D341Med (cell line): ENCODE measurements at places on chromosomes 7 and 10.

GRCh38 chr10:50552771-50553535 is 70.8 kb downstream of the SGMS1 start:
- no peak for DNase-seq

GRCh38 chr10:84424731-84425167 is 96.4 kb downstream of the CCSER2 start:
- no peak for DNase-seq

GRCh38 chr7:142711196-142711595 is 38.1 kb upstream of the PRSS1 start:
- no peak for DNase-seq

GRCh38 chr10:120593693-120594092 is 136.7 kb downstream of the PLPP4 start:
- no peak for DNase-seq

GRCh38 chr7:152086513-152086912 is 61.0 kb downstream of the GALNT11 start:
- DNase-seq, result no peak

GRCh38 chr7:149719912-149720335 is 53.5 kb downstream of the ZNF467 start:
- DNase-seq, result peak; percentile 32

- no peak for DNase-seq
These were observed 93.8 kb downstream of the INPP5A start for GRCh38 chr10:132631338-132631735.

DNA sequence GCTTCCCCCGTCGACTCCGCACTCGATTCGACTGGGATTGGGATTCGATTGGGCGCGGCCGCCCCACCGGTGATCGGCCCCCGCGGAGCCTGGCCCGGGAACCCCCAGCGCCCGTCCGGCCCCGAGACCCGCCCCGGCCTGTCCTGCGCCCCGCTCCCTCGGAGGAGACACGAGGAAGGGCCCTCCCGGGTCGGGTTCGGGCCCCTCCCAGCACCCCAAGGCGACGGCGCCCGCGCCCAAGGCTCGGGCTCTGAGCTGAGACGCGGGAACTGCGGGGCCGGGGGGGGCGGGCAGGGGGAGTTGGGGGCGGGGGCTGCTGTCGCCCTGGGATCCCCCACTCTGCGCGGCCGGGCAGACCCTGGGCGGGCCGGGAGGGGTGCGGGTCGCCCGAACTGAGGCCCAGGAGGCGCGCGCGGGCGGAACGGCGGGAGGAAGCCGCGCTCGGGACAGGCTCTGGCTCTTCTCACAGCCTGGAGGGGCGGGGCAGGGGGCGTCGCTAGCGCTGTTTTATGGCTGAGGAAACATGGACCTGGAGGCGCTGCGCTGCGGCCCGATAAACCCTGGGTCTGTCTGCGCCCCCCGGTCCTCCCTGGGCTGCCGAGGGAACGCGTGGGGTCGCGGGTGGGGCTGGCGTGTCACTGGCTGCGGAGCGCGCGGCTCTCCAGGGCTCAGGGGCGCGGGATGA is 1.7 kb upstream of the NKX6-2 start:
- no peak for DNase-seq

GRCh38 chr10:21473135-21473534 is 52.3 kb downstream of the SKIDA1 start:
- DNase-seq, result no peak

GRCh38 chr10:102230861-102231356 is 4.8 kb downstream of the ELOVL3 start:
- peak; percentile 65 for DNase-seq

- DNase-seq, result no peak
These were observed 25.7 kb downstream of the COBL start for GRCh38 chr7:51290702-51291540.

DNA sequence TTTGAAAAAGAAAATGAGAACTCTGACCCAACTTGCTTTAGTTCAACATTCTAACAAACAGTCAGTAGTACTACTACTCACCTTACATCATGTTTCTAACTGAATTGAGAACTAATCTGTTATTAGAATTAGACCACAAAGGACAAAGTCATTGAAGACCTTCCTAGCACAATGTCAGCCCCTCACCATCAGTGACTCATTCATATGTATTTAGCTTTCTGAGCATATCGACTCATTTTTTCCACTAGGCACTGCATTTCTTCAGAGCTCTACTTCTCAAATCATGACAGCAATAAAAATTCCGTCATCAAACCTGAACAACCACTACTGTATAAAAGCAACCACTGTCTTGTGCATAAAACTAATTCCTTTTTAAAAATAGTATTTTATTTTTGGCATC is 4.4 kb upstream of the LRRN3 start:
- DNase-seq, result no peak

GRCh38 chr7:127245002-127245401 is 7.7 kb downstream of the GRM8 start:
- DNase-seq, result no peak

- DNase-seq, result no peak
These were observed 16.2 kb downstream of the CNNM1 start for GRCh38 chr10:99345350-99345749.

- no peak for DNase-seq
These were observed 10.4 kb downstream of the BLVRA start for GRCh38 chr7:43768887-43769272.

DNA sequence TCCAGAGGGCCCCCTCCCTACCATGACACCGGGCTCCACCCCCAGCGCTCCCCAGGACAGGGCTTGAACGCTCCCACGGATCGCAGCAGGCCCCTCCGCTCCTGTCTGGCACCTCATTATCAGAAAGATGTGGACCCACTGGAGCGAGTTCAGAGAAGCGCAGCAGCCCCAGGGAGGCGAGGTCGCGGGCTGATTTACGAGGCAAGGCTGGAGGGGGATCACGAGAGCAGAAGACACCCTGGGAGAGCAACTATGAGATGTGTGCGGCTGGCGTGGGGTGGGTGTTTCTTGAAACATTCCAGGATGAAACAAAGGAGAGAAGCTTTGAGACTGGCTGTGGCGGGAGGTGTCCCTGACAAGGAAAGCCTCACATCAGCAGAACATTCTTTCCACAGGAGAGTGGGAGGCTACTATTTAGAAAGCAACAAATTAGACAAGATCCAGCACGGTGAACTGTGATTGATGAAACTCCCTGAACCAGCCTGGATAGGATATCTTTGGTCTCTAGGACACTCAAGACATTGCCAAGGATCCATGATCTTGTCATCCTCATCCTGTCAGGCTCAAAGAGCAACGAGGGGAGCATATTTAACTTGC is 66.0 kb downstream of the JCAD start:
- no peak for DNase-seq

- no peak for DNase-seq
These were observed 376.3 kb upstream of the POM121L12 start for GRCh38 chr7:52659178-52659577.

DNA sequence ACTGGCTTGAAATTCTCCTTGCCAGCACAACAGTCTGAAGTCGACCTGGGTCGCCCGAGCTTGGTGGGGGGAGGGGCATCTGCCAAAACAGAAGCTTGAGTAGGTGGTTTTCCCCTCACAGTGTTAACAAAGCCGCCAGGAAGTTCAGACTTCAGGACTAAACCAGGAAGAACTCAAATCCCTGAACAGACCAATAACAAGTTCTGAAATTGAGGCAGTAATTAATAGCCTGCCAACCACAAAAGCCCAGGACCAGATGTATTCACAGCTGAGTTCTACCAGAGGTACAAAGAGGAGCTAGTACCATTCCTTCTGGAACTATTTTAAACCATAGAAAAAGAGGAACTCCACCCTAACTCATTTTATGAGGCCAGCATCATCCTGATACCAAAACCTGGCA is 45.3 kb downstream of the LRRC72 start:
- no peak for DNase-seq

DNA sequence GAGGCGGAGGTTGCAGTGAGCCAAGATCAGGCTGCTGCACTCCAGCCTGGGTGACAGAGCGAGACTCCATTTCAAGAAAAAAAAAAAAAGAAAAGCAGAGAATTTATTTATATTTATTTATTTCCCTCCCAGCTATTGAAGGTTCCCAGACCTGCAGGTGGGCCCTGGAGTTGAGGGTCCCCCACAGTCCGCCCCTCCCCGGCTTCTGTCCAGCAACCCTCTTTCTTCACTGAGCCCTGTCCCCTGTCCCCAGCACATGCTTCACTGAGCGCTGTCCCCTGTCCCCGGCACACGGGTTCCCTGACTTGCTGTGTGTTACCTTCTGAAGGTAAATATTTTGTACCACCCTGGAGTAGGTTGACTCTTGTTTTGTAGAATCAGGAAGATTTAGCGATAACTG is 301.7 kb upstream of the PITRM1 start:
- no peak for DNase-seq

DNA sequence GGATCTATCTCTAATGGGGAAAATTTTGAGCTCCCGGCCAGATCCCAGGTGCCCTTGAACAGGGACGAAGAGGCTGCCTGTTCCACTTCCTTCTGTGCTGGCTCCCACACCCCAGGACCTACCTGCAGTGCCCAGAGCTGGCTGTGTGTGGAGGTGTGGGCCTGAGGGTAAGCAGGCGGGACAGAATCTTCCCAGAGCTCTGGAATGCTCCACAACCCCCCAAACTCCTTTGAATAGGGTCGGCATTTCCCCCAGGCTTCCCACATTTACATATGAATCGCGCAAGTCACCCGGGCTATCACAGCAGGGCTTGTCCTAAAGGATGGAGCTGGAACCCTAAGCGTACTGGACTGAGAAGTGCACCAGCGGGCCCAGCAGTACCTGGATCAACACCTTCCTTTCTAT is 95.9 kb downstream of the DNMBP start:
- no peak for DNase-seq

- DNase-seq, result no peak
These were observed 17.7 kb downstream of the NPY start for GRCh38 chr7:24301703-24302102.

DNA sequence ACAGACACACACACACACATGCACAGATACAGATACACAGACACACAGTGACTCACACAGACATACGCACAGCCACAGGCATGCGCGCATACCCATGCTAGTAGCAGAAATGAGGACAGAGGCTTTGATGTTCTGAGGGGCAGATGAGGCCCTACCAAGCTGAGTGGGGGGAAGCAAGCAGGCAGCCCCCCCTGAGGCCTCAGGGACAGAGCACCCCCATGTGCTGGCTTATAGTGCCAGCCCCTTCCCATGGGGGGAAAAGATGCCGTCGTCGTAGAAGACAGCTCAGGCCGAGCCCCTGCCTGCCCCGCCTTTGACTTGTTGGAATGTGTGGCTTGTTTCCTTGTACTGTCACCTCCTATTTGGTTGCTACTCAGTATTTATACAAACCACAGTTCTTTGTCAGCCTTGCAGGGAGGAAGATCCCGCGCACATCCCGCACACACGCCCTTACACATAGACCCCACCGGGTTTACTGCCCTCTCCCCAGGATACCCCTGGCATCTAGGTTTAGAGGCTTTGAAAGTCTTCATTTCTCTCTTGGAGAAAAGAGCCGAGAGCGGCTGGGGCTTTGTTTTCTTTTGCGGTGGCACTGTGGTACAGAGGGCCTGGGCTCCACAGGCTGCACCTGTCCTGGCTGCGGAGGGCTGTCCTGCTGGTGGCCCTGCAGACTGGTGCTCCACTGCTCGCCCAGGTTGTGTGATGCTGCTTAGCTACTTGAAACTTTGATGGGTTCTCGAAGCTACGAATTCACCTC is 112.5 kb downstream of the DOCK1 start:
- DNase-seq, result no peak

- no peak for DNase-seq
These were observed 218.8 kb downstream of the ZWINT start for GRCh38 chr10:56142092-56142728.

DNA sequence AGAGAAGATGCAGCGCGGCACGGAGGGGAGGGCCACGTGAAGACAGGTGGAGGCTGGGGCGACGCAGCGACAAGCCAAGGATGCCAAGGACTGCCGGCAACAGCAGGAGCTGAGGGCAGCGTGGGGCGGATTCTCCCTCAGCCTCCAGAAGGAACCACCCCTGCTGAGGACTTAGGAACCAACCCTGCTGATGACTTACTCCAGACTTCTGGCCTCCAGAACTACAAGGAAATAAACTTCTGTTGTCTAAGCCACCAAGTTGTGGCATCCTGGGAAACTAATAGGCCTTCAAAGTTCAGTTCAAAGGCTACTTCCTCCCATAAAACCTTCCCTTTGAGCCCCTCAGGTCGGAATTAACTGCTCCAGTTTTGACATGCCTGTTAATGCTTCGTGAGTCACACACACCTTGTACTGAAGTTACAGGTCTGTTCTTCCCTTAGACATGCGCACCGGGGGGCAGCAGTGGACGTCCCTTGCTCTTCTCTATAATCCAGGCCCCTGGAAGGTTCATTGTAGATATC is 88.4 kb upstream of the RHEB start:
- DNase-seq, result no peak

DNA sequence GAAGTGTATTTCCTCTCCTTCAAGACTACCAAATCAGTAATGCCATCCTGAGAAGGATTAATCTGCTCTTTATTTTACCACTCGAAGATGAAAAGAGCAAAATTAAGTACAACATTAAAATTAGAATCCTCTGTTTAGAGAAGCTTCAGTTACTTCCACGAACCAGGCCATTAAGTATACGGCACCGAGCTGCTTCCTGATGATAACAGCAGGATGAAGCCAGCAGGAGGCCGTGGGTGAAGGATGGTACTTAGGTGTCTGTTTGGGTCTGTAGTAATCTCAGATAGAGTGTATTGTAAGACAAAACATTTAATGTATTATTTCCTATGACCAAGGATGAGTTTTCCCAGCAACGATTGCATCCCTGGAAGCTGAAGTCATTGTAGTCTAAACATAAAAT is 362.8 kb downstream of the SFMBT2 start:
- DNase-seq, result no peak

- DNase-seq, result no peak
These were observed 11.6 kb downstream of the NAMPT start for GRCh38 chr7:106273009-106273668.

DNA sequence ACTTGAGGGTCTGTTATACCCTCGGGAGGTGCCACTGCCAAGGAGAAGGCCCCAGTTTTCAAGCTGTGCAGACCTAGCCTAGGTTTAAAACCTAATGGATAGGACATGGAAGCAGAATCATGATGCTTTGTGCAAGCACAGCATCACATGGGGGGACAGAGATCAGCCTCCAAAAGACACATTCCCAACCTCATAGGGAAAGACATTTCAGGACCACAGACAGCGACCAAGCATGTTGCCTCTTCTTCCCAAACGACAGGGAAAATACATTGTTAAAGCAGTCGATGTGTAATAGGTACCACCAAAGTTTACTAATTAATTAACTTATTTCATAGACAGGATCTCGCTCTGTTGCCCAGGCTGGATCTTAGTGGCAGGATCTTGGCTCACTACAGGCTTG is 573.9 kb downstream of the TCERG1L start:
- DNase-seq, result no peak

- peak; percentile 73 for DNase-seq
These were observed 130.8 kb downstream of the SORBS1 start for GRCh38 chr10:95430231-95430951.

DNA sequence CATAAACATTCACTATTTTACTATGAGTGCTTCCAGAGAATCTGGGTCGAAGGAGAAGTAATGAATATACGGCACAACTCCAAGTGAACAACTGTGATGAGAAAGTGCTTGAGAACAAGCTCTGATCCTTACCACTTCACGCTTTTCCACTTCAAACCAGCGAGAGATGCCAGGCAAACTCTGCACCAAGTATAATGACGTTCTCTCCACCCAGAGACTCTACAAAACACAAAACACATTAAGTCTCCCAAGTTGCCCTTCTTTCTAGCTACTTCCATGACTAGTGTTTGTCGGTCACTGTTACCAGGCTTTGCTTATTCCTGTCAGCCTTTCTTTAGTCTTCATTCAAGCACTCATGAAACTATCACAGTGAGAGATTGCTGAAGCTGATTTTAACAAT is 193.1 kb upstream of the IMMP2L start:
- no peak for DNase-seq
